ENCODE measurements at places on chromosomes 6 and 20.

GRCh38 chr6:96657344-96657743, 94.4 kb downstream of the FHL5 start:
- DNase-seq, result no peak

- no peak for DNase-seq
Measured at GRCh38 chr6:143543435-143543834, 31.9 kb upstream of the FUCA2 start.

DNA sequence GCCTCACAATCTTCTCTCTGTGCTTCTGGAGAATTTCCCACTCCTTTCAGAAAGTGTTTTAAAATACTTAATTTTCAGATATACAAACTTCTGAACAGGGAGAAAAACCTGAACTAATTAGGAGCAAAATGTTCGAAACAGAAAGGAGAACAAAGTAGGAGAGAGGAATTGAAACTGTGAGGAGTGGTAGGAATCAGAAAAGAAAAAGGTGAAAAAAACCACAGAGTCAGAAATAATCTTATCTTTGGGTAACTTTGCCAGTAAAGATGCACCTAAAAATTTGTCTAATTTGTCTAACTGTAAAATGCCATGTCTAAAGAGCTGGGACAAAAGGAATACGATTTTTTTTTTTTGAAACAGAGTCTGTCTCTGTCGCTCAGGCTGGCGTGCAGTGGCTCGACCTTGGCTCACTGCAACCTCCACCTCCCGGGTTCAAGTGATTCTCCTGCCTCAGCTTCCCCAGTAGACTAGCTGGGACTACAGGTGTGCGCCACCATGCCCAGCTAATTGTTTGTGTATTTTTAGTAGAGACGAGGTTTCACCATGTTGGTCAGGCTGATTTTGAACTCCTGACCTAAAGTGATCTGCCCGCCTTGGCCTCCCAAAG, 4.7 kb upstream of the RIPOR2 start:
- no peak for DNase-seq

- no peak for DNase-seq
Measured at GRCh38 chr6:26249707-26249956, 115.4 kb upstream of the BTN3A2 start.

DNA sequence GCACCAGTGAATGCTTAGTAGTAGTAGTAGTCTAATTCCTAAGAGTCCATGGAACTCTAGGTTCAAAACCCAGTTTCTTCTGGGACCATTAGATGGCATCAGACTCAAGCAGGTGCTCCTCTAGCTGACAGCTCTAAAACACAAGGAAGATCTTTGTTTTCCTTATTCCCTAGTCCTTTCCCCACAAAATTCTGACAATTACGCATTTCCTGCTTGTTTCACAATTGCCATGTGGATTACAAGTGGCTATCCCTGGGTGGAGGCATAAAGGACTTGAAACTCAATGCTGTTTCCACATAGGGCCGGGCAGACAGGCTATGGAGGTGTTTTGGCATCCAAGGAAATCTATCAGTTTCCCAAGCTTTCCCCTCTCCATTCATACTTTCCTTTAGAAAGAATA, 9.2 kb upstream of the HLA-DOB start:
- no peak for DNase-seq

DNA sequence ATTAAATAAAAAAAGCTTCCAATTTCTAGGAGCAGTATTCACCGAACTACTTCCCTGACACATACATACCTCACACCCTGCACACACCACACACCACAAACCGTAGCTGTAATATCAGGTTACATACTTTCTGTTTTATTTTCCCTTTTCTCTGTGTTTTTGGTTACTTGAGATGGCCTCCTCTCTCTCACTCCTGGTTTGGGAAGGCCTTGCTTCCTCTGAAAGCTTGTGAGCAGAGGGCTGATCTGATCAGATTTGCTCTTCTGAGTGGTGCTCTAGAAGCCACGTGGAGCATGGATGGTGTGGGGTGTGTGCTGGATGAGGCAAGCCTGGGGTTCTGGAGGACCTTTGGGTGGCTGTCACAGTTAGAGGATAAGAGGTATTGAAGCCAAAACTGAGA, 20.9 kb downstream of the UTRN start:
- DNase-seq, result no peak

DNA sequence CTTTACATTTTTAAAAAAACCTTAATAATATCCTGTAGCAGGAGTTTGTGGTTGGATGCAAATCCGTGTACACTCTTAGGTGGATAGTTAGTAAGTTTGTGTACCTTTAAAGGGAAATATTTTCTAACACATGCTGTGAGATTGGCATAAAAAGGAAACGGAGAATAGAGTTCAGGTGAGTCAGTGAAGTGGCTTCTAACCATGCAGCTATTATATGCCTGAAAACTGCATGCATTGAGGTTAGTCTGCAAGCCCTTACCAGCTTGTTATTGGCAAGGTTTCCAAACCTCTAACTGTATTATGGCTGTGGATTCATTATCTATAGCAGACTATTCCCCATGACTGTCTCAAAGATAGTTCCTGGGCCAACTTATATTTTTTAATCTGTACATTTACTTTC, 420.6 kb upstream of the MMS22L start:
- no peak for DNase-seq

DNA sequence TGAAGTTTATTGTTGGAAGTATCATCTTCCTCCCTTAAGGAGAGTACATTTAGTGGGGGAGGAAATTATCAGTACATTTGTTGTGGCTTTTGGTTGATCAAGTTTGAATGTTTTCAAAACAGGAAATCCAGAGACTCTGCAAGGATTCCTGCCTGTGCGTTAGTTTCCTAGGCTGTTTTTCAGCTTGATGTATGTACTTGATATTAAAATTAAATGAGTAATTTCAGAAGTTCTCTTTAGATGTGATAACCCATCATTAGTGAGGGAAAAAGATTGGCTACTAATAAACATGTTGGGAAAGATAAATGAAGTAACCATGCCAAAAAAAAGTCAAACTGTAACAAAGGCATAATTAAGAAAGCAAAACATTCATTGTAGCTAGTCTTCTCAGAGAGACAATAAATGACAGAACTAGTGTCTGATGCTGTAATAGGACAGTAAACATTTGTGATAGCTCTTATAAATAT, 88.0 kb upstream of the TULP1 start:
- DNase-seq, result no peak

DNA sequence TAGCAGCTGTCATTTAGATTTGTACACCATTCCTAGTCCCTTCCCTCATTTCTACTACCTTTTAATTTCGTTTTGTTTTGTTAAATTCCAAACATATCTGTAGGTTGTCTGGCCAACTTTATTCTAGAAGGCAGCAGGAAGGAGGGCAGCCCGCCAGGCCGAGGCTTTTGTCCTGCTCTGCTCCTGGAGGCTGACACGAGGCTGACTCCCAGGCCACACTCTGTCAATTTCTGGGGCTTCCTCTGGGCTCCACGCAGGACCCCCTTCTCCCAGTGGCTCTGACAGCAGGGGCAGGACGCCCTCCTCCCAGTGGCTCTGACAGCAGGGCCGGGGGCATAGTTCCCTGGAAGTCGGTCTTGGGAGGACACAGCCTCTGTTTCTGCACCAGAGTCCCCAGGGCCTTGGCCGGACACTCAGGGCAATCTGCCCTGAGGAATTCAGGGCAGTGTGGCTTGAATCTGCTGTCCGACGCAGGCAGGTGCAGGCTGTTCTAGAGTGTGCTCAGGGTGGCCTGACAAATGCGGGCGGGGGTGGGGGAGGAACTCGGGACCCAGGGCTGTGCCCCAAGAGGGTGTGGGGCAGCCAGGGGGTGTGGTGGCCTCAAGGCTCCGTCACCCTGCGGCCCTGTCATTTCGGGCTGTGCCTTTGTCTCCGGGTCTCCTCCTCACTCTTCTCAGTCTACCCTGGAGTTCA, 11.8 kb downstream of the SMOC2 start:
- DNase-seq, result no peak

GRCh38 chr6:109944448-109944847, 33.7 kb upstream of the GPR6 start:
- DNase-seq, result peak; percentile 98
